ENCODE measurements at places on chromosomes 3 and 15. TPM values are rescaled to one million over a fixed set of nuclear protein-coding genes. Genes with fewer than 3 reads are reported as not detected.

DNA sequence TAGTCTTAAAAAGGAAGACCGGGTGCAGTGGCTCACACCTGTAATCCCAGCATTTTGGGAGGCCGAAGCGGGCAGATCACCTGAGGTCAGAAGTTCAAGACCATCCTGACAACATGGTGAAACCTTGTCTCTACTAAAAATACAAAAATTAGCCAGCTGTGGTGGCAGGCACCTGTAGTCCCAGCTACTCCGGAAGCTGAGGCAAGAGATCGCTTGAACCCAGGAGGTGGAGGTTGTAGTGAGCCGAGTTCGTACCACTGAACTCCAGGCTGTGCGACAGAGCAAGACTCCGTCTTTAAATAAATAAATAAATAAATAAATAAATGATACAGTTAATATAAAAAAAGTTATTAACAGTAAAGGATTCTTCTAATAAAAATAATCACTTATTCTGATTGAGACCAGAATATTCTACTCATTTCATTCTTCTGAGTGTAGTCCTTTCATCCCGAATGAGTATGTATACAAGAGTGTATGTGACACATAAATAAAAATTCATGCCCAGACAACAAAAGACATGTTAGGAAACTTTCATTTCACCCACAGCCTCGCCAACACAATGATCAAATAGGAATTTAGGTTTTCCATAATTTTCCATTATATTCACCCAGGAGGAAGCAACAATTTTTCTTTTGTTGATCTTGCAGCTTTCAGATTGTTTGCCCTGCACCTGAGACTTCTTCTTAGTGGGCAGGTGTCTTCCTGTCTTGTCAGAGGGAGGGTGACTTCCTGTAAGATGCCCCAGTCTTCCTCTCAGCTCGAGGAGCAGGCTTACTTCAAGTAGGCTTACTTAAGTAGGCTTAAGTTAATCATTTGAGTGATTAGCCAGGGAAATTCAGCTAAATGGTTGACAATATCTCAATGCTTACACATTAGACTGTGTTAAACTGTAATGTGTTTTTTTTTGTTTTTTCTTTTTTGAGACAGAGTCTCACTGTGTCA, 7.8 kb upstream of the NUP210 start:
- DNase-seq, result no peak

DNA sequence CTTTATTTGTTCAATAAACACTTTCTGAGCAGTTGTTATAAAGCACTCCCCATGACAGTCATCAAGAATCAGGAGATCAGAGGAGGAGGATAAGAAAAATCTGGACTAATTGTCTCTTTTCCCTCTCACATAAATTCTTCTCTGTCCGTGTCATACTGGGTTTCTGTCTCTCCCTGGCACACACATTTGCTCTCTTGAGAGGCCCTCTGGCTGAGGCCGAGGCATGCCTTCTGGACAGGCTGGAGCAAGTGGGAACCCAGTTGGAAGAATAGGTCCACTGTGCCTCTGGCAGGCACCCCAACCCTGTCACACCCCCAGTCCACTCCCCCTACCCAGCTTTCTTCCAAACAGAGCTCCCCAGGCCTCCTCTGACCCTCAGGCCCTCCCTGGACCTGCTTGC, 315.8 kb downstream of the UACA start:
- no peak for DNase-seq

DNA sequence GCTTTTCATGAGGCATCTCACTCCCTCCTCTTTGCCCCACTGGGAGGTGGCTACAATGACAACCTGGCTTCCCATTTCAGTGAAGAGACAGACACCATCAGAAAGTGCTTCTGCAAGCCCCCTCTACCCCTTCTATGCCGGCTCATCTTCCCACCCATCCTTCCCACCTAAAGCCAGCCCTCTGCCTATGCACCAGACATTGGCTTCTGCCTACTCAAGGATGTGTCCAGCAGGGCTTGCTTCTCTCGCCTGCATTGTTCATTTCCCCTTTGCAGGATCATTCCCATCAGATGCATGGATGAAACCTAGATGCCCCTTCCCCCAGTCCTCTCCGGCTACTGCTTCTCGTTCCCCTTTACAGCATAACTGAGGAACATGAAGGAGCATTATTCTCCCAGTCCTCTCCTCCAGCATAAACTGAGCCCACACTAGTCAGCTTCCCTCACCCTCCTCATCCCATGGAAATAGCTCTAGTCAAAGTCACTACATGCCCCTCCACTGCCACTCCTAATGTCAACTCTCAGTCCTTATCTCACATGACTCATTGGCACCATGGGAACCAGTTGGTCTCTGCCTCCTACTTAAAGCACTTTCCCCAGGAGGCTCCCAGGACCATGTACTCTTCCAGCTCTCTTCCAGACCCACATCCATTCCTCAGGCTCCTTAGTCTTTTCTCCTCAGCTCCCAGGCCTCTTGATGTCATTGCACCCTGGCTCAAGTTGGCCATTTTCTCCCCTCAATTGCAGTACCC, 47.9 kb downstream of the TM2D3 start:
- DNase-seq, result no peak

DNA sequence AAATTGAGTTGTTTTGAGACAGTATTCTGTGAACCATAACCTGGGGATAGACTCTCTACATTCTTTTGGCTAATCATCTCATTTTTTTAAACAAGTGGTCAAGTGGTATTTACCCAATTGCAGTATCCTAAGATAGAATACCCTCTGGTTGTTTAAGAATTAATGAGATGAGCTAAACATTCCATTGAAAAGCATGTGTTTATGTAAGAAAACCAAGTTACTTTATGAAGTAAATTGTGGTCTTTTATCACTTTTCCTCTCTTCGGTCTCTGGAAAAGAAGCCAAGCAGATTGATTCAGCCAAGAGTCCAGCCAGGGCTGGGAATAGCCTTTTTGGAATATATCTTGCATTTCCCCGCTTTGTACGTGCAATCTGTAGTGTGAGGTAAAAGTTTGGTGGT, 185.7 kb upstream of the TOPAZ1 start:
- no peak for DNase-seq

- DNase-seq, result no peak
Measured at GRCh38 chr3:144167634-144168033, 196.0 kb downstream of the DIPK2A start.

DNA sequence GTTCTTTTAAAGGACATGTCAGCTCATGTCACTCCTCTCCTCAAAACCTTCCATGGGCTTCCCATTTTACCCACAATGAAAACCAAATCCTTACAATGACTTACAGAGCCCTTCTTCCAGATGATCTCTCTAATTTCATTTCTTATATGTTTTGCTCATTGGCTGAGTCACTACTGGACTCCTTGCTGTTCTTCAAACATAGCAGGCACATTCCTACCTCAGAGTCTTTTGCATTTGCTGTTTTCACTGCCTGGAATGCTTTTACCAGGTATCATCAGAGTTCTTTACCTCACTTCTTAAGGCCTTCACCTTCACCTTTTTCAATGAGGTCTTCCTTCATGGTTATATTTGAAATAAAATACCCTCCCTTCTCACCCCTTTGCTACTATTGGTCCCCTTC, 57.3 kb downstream of the NECTIN3 start:
- DNase-seq, result no peak

- no peak for DNase-seq
Measured at GRCh38 chr3:141575879-141576743, 89.3 kb downstream of the RASA2 start.

GRCh38 chr3:39000008-39000450, 51.7 kb downstream of the SCN11A start:
- DNase-seq, result peak; percentile 35

DNA sequence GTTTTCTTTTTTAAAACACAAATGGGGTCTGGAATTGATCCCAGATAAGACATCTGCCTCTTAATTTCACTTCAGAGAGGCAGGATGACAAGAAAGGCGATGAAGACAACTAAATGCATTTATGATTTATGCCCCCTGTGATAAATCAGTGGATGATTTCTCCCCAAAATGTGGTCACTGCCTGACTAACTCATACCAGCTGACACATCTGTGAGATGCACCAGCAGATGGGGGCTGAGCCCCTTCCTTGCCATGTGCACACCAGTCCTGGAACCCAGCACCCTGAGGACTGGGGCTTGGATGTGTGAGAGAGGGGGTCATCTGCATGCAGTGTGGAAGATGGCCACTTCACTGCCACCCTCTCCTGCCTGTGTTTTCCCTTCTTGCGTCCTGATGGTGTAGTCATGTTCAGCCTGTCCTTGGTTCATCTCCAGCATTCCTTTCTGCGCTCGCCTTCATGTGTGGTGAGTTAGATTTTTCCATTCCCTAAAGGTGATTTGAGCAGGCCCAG, 264.3 kb downstream of the LRTM1 start:
- DNase-seq, result no peak

- DNase-seq, result no peak
Measured at GRCh38 chr15:43779016-43779415, 2.2 kb upstream of the ELL3 start.

The CYP19A1 gene
- 1.2 TPM for total RNA-seq

The KBTBD13 gene
- not detected for total RNA-seq

Measured in GM12878 (cell line).